ENCODE measurements at places on chromosomes 7 and 10.

DNA sequence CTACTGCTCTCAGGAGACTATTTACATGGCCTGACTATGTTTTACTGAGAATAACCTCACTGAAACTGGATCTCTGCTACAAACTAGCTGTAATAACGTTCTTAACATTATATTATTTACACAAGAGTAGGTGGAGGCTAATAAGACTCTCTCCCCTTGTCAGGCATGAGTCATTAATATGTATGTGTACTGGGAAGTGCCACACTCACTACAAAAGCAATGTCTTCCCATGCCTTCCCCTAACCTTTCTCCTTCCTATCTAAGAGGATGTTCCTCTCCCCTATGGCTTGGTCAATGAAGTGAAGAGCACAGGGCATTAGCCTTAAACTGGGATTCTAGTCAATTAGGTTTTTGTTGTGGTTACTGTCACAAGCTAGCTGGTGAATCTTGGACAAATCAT is 147.9 kb downstream of the DGKB start:
- no peak for DNase-seq

GRCh38 chr10:123408660-123409059 is 254.5 kb downstream of the BUB3 start:
- DNase-seq = no peak

DNA sequence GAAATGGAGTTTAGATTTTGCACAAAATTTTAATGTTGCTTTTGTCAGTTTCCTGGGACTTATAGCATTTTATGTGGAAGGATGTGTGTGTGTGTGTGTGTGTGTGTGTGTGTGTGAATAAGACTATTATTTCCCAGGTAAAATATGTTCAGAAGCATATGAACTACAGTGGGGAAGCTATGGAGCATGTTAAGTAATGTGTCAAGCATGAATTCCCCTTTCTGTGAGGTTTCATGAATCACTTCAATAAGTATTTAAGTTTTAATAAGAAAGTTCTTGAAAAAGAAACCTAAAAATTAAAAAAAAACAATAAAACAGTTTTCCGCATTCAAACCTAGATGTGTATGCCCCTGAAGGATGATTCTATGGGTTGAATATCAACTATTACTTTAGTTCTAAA is 693 bp downstream of the CREB5 start:
- DNase-seq = no peak

DNA sequence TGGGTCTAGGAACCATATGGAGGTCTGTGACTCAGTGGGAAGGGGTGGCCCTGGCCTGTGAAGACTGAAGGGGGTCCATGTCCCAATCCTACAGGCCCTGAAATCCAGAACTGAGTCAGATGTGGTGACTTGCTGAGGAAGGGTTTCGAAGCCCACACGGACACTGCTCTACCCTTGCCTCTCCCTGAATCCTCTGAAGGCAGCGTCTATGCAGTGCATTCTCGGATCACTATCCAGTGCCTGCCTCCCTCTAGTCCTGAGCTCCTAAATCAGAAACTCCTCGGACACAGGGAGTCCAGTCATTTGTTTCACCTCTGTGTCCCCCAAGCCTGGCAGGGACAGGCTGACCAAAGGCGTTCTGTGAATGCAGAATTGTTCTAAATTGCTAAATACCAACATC is 25.4 kb upstream of the TMEM72 start:
- DNase-seq = no peak

DNA sequence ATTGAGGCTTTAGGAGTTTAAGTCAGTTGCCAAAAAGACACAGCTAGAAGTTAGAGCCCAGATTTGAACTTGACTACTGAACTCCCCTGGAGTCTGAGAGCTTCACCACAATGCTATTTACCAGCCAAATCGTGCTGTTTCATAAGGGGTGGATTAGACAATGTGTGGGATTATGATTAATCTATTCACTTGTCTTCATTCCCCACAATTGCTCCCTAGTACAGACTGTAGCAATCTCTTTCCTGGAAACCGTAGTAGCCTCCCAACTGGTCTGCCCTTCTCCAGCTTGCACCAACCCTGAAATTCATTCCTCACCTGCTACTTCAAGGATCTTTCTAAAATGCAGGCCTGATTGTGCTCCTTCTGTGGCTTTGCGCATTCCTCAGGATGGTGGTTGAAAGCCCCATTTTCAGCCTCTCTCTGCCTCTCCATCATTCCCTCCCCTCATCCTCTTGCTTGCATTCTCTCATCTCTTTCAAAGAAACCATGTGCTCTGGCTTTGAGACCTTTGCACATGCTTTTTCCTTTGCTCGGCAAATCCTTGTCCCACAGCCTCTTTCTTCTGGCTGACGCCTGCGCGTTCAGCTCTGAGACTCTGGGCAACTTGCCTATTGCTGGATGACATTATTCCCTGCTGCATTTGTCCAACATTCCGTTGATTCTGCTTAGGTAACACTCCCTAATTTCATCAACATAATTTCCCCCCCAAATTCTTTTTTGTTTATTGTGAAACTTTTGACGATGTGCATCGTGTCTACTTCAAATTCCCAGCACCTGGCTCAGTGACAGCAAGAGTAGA is 145.1 kb downstream of the ADRA2A start:
- DNase-seq = no peak

DNA sequence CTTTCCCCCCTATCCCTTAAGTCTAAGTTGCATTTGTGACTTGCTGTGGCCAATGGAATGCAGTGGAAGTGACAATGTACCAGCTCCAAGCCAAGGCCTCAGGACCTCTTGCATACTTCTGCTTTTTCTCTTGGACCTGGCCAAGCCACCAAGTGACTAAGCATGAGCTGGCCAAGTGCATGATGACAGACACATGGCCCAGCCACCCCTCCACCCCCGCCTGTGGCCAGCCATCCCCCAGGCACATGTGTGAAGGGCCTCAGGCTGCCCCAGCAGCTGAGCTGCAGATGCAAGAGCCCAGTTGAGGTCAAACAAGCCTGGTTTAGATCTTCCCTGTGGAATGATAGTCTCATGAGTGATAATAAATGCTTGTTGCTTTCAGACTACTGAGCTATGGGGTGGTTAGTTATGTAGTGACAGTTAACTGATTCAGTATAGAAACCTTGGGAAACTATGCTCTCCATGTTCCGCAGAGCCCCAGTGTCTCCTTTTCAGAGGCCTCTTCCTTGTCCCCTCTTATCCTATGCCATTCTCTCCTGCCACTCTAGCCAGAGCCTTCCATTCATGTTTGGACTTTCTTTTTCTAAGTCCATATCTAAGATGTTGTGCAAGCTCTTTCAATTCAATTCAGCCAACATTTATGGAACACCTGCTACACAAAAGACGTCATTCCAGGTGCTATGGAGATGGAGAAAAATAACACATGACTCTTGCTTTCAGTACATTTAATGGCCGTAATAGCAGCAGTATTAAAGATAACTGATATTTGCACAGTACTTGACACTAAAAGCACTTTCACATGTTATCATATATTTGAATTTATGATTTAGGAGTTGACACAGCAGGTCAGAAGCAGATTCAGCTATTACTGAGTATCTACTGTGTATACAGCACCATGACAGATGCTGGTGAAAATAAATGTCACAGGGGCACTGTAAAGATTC is 55.5 kb upstream of the LOXL4 start:
- peak; percentile 82 for DNase-seq

- DNase-seq = no peak
Observed at GRCh38 chr10:12103802-12104201, 25.7 kb upstream of the SEC61A2 start.

Measured in AG09319 (cell line).